ENCODE measurements at places on chromosomes 3 and 15. TPM values are rescaled to one million over a fixed set of nuclear protein-coding genes. Genes with fewer than 3 reads are reported as not detected.

- no peak overlapping the region for H3K27ac ChIP-seq
- H3K4me1 ChIP-seq = no peaks in the 10 kb centered on the region
- no peak overlapping the region for H3K4me3 ChIP-seq
- H3K27me3 ChIP-seq = no peaks in the 10 kb centered on the region
Observed at GRCh38 chr3:118538187-118538586, 496.5 kb downstream of the IGSF11 start.

DNA sequence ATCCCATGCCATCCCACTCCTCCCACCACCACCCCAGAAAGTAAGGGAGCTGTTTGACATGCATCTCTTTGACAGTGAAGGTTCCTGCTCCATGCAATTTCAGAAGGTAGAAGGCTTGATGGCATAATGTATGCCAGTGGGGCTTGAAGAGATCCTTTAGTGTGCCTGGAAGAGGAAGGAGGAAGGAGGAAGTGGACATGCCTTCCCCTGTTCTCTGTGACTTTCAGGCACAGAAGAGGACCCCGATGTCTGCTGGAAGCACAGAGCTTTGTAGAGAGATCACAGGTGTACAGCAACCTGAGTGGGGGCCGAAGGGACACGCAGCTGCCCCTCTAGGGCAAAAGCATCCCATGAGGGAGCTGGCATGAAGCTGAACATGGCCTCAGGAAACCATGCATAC lies 171.6 kb downstream of the CD47 start:
- DNase-seq = no peak
- H3K4me1 ChIP-seq = no peaks in the 10 kb centered on the region
- no peaks in the 10 kb centered on the region for H3K36me3 ChIP-seq
- H3K27me3 ChIP-seq = peaks cover 46% of the 10 kb centered on the region

DNA sequence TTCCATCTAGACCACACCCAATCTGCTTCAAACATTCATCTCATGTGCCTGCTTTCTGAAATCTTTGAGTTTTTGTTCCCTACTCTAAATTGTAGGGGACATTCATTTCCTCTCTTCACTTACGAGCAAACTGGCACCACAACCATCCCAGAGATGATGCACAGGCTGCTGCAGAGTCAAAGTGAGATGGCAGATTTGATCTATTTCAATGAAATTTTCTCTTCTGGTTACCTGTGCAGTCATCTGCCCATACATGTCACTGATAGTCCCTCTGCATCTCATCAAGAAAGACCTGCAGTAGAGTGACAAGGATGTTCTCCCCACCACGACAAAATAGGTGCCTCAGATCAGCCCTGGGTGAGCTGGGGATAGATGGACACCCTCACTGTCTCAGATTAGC lies 118.2 kb upstream of the TNFAIP8L3 start:
- no peak for DNase-seq
- peaks cover 37% of the 10 kb centered on the region for H3K27me3 ChIP-seq
- no peak overlapping the region for H3K27ac ChIP-seq
- H3K4me3 ChIP-seq = no peak overlapping the region
- no peaks in the 10 kb centered on the region for H3K36me3 ChIP-seq

DNA sequence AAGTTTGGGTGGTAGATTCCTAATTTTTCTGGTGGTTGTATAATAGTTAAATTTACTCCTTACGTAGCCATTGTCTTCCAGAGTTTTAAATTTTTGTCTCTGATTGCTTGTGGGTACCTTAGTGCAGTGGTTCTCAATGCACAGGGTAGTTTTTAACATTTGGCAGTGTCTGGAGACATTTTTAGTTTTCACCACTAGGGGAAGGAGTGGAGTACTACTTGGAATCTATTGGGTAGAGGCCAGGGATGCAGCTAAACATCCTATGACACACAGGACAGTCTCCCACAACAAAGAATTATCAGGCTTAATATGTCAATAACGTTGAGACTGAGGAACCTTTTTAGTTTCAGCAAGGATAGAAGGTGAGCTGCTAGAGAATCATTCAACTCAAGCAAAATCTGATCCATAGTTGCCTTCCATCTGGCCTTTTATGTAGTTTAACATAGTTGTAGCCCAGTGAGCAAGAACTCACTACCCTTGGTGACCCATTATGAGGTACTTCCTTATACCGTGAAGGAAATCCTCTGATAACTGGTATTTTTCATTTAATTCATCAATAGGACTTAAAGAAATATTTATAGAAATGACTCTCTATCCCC lies 8.6 kb upstream of the STX19 start:
- no peak overlapping the region for H3K4me3 ChIP-seq
- peaks cover 3% of the 10 kb centered on the region for H3K36me3 ChIP-seq
- no peaks in the 10 kb centered on the region for H3K27me3 ChIP-seq
- no peaks in the 10 kb centered on the region for H3K4me1 ChIP-seq
- H3K27ac ChIP-seq = no peak overlapping the region

GRCh38 chr3:9916734-9917680 lies at the start of gene IL17RC:
TSS of gene IL17RC (plus strand) at chr3:9917098. CDS start at chr3:9917316, 218 bp downstream.
- H3K4me3 ChIP-seq = peak within 1 kb of the TSS; percentile 77
- peaks cover 2% of the 10 kb centered on the region for H3K27me3 ChIP-seq
- H3K36me3 ChIP-seq = peaks cover 2% of the 10 kb centered on the region
- H3K4me1 ChIP-seq = peaks cover 14% of the 10 kb centered on the region
- DNase-seq = peak; percentile 73

- H3K36me3 ChIP-seq = no peaks in the 10 kb centered on the region
- H3K27ac ChIP-seq = no peak overlapping the region
- peaks cover 30% of the 10 kb centered on the region for H3K4me1 ChIP-seq
- no peak overlapping the region for H3K4me3 ChIP-seq
- H3K27me3 ChIP-seq = peaks cover 19% of the 10 kb centered on the region
Observed at GRCh38 chr3:46544771-46545503, 21.2 kb downstream of the LRRC2 start.

- H3K4me3 ChIP-seq = no peak overlapping the region
- H3K36me3 ChIP-seq = no peaks in the 10 kb centered on the region
- no peak overlapping the region for H3K27ac ChIP-seq
- H3K4me1 ChIP-seq = no peaks in the 10 kb centered on the region
Observed at GRCh38 chr15:69013726-69014406, 629 bp upstream of the NOX5 start.

DNA sequence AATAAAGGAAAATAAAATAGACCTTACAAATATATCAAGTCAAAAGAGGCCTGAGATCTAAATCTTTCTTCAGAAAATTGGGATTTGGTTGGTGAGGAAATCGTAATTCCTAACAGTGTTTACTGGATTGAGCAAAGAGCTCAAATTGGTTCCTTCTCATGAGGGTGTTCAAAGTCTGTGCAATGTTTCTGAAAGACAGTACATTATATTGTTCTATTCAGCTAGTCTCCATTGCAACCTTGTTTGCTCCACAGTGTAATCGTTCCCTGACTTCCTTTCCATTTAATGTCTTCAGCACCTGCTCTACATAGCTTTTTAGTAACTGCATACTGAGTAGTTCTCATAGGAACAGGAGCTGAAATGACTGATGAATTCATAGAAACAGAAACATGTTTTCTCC lies 326.8 kb downstream of the SUCLG2 start:
- no peaks in the 10 kb centered on the region for H3K36me3 ChIP-seq
- H3K4me1 ChIP-seq = peaks cover 12% of the 10 kb centered on the region
- no peak for DNase-seq
- H3K27ac ChIP-seq = no peak overlapping the region
- H3K27me3 ChIP-seq = peaks cover 3% of the 10 kb centered on the region

GRCh38 chr3:123818921-123819429 lies 65.2 kb downstream of the MYLK start:
- no peak overlapping the region for H3K4me3 ChIP-seq
- no peaks in the 10 kb centered on the region for H3K36me3 ChIP-seq
- H3K4me1 ChIP-seq = no peaks in the 10 kb centered on the region
- no peaks in the 10 kb centered on the region for H3K27me3 ChIP-seq
- no peak for DNase-seq
- no peak overlapping the region for H3K27ac ChIP-seq

GRCh38 chr15:41022487-41023090 lies 69.3 kb downstream of the CHAC1 start:
- DNase-seq = peak; percentile 84
- H3K27me3 ChIP-seq = no peaks in the 10 kb centered on the region
- no peak overlapping the region for H3K27ac ChIP-seq
- peaks cover 10% of the 10 kb centered on the region for H3K4me1 ChIP-seq

- H3K27ac ChIP-seq = peak overlapping the region; percentile 77
- H3K27me3 ChIP-seq = no peaks in the 10 kb centered on the region
- DNase-seq = no peak
- peaks cover 15% of the 10 kb centered on the region for H3K36me3 ChIP-seq
- H3K4me3 ChIP-seq = no peak overlapping the region
Observed at GRCh38 chr15:60795471-60795870, 316.5 kb upstream of the ICE2 start.

GRCh38 chr15:39468331-39468730 lies 112.5 kb upstream of the THBS1 start:
- H3K27ac ChIP-seq = no peak overlapping the region
- H3K4me1 ChIP-seq = no peaks in the 10 kb centered on the region
- H3K36me3 ChIP-seq = no peaks in the 10 kb centered on the region
- no peak for DNase-seq
- no peak overlapping the region for H3K4me3 ChIP-seq
- H3K27me3 ChIP-seq = peaks cover 11% of the 10 kb centered on the region

GRCh38 chr3:126521122-126521891 lies 2.6 kb upstream of the CHST13 start:
- no peaks in the 10 kb centered on the region for H3K36me3 ChIP-seq
- no peak overlapping the region for H3K4me3 ChIP-seq
- peaks cover 15% of the 10 kb centered on the region for H3K27me3 ChIP-seq
- H3K27ac ChIP-seq = no peak overlapping the region

- H3K27ac ChIP-seq = no peak overlapping the region
- H3K4me3 ChIP-seq = no peak overlapping the region
- H3K27me3 ChIP-seq = no peaks in the 10 kb centered on the region
- H3K36me3 ChIP-seq = peaks cover 54% of the 10 kb centered on the region
Observed at GRCh38 chr3:67529337-67529736, 125.1 kb downstream of the SUCLG2 start.

DNA sequence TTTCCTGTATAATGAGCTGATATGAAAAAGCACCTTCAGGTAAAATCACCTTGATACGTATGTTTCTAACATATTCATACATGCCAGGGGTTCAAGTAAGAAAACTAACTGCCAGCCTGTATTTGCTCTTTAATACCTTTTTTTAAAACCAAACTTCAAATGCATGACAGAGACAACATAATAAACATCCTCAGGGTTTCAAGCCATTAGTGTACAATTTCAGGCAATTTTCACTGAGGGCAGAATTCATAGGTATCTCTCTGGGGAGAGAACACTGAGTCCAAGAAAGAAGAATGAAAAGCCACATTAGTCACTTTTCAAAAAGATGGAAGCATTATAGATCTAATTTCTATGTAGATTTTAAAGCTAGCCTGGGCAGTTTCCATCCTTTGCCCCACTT lies 26.9 kb downstream of the MINDY4B start:
- H3K27ac ChIP-seq = no peak overlapping the region
- H3K27me3 ChIP-seq = peaks cover 18% of the 10 kb centered on the region
- H3K36me3 ChIP-seq = no peaks in the 10 kb centered on the region
- H3K4me1 ChIP-seq = no peaks in the 10 kb centered on the region

DNA sequence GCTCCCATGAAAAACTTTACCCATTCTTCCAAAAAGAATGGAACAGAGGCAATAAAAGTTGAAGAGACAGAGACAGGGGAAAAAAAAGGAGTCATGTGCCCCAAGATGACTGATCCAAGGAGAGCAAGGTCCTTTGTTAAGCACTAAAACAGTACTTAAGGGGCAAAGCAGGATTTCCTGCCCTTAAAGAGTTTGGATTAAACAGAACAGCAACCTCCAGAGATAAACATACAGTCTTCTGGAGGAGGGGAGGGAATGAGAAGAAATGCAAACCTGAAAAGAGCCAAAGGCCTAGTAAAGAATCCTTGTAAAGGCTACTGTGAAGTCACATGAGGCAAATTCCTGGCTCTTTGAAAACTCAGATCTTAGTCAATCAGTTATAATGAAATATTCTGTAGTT lies 38.2 kb downstream of the SHQ1 start:
- H3K36me3 ChIP-seq = peaks cover 25% of the 10 kb centered on the region
- peaks cover 4% of the 10 kb centered on the region for H3K4me1 ChIP-seq
- DNase-seq = no peak

GRCh38 chr3:189771842-189772450 lies 140.8 kb downstream of the TP63 start:
- H3K27ac ChIP-seq = no peak overlapping the region
- H3K27me3 ChIP-seq = no peaks in the 10 kb centered on the region
- no peak overlapping the region for H3K4me3 ChIP-seq

GRCh38 chr3:135809021-135809634 lies 156.4 kb upstream of the PPP2R3A start:
- no peak overlapping the region for H3K27ac ChIP-seq
- no peak overlapping the region for H3K4me3 ChIP-seq
- no peaks in the 10 kb centered on the region for H3K27me3 ChIP-seq
- no peaks in the 10 kb centered on the region for H3K4me1 ChIP-seq
- DNase-seq = no peak

GRCh38 chr3:146750196-146750595 lies 145.1 kb upstream of the PLSCR5 start:
- no peak overlapping the region for H3K27ac ChIP-seq
- H3K4me1 ChIP-seq = no peaks in the 10 kb centered on the region
- no peak for DNase-seq

GRCh38 chr3:141686466-141687291 lies 51.4 kb upstream of the RNF7 start:
- peak; percentile 67 for DNase-seq
- H3K27ac ChIP-seq = peak overlapping the region; percentile 50
- H3K36me3 ChIP-seq = no peaks in the 10 kb centered on the region
- H3K4me3 ChIP-seq = peak overlapping the region; percentile 71
- no peaks in the 10 kb centered on the region for H3K27me3 ChIP-seq

- no peak overlapping the region for H3K27ac ChIP-seq
- DNase-seq = no peak
- H3K4me3 ChIP-seq = no peak overlapping the region
- H3K27me3 ChIP-seq = no peaks in the 10 kb centered on the region
- peaks cover 23% of the 10 kb centered on the region for H3K4me1 ChIP-seq
Observed at GRCh38 chr15:90610190-90610589, 80.5 kb downstream of the CRTC3 start.

DNA sequence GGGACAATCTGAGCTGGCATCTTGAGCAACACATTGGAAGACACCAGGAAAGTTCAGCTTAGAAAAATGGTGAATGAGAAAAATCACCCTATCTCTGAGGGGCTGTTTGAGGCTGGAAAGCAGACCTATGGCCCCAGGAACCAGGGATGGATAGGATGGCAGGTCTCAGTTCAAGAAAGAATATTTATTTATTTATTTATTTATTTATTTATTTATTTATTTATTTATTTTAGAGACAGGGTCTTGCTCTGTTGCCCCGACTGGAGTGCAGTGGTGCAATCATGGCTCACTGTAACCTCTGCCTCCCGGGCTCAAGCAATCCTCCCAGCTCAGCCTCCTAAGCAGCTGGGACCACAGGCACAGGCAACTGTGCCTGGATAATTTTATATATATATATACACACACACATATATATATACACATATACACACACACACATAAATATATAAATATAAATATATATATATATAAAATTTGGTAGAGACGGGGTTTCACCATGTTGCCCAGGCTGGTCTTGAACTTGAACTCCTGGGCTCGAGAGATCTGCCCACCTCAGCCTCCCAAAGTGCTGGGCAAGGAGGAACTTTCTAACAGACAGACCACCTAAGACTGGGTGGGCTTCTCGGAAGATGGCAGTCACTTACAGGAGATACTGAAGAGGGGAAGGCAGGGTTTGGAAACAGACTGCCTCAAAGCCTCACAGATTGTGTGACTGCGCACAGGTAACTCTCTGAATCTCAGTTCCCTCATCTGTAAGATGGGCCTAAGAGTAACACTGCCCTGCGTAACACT lies 29.7 kb downstream of the CCDC13 start:
- no peak overlapping the region for H3K4me3 ChIP-seq
- DNase-seq = no peak
- no peaks in the 10 kb centered on the region for H3K27me3 ChIP-seq
- peaks cover 15% of the 10 kb centered on the region for H3K4me1 ChIP-seq
- no peak overlapping the region for H3K27ac ChIP-seq
- H3K36me3 ChIP-seq = no peaks in the 10 kb centered on the region

Gene STRIT1
- total RNA-seq = not detected

Gene EIF4A2
- 502 TPM for total RNA-seq

Gene SKIL
- total RNA-seq = 23.3 TPM

Gene PPP1R14D
- not detected for total RNA-seq

Gene EXD1
- total RNA-seq = not detected

Gene MASP1
- not detected for total RNA-seq

Gene OR5K2
- not detected for total RNA-seq

All from activated CD4-positive, alpha-beta T cell treated with anti-CD3 and anti-CD28 coated beads, Interleukin-2, amount 10 ng/mL, durations not matched to agents 24 days and 14 days (primary cell).